Muscle of back (tissue), 13 donors: ENCODE measurements at places on chromosomes 5 and 9. TPM values are rescaled to one million over a fixed set of nuclear protein-coding genes. Genes with fewer than 3 reads are reported as not detected.

The RNF224 gene
- polyA plus RNA-seq = 1.4 TPM

The PFN3 gene
- polyA plus RNA-seq = not detected

The ZFP37 gene
- 4.2 TPM for polyA plus RNA-seq

The ANAPC2 gene
- polyA plus RNA-seq = 29.2 TPM

The VCAN gene
- polyA plus RNA-seq = 263 TPM

The DIRAS2 gene
- 1.4 TPM for polyA plus RNA-seq

The SWI5 gene
- 23.3 TPM for polyA plus RNA-seq

DNA sequence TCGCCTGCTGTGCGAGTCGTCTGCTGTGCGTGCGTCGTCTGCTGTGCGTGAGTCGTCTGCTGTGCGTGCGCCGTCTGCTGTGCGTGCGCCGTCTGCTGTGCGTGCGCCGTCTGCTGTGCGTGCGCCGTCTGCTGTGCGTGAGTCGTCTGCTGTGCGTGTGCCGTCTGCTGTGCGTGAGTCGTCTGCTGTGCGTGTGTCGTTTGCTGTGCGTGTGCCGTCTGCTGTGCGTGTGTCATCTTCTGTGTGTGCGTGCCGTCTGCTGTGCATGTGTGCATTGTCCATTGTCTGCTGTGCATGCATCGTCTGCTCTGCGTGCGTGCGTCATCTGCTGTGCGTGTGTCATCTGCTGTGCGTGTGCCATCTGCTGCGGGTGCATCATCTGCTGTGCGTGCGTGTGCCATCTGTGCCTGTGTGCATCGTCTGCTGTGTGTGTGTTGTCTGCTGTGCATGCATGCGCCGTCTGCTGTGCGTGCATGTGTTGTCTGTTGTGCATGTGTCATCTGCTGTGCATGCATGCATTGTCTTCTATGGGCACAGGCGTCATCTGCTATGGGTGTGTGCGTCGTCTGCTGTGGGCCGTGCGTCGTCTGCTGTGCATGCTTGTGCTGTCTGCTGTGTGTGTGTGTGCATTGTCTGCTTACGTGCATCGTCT, 68.6 kb upstream of the IRX4 start:
- no peak for DNase-seq

- DNase-seq = peak; percentile 34
Measured at GRCh38 chr9:419571-420171, 205.0 kb downstream of the DOCK8 start.

DNA sequence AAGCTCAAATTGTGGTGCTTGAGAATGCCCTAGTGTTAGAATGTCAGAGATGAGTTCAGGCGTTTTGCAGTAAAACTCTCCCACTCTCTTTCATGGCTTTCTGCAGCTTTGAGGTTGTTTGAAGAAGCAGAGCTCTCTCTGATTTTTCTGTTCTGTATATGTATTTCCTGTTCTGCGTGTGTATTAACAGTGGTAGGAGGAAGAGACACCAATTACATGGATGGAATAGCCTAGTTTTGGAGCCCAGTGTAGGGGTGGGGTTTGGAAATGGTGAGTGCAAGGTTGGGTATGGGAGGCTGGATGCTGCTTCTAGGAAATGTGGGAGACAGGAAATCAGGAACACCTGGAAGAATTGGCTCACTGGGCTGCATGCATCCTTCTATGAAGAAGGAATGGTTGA, 12.4 kb downstream of the LARP1 start:
- no peak for DNase-seq

DNA sequence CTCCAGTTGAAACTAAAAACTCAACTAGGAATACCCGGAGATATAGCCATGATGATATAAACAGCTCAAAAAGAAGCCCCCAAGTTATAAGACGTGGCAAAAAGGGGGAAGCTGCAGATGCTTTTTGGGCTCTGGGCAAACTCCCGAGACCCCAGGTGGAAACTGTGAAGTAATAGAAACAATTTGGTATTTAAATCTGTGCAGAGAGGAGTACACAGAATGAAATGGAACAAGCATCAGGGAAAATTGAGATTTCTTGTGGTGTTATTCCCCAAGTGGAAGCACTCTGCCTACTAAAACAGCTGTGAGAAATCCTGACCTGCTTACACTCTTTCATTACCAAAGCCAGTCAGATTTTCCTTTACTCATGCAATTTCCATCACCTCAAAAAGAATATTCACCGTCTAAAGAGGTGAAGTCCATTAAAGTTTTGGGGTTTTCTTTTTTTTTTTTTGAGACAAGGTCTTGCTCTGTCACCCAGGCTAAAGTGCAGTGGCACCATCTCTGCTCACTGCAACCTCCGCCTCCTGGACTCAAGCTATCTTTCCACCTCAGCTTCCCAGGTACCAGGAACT, 23.5 kb downstream of the SAXO1 start:
- peak; percentile 5 for DNase-seq

GRCh38 chr5:95081500-95081960, 203.4 kb downstream of the MCTP1 start:
- peak; percentile 57 for DNase-seq

DNA sequence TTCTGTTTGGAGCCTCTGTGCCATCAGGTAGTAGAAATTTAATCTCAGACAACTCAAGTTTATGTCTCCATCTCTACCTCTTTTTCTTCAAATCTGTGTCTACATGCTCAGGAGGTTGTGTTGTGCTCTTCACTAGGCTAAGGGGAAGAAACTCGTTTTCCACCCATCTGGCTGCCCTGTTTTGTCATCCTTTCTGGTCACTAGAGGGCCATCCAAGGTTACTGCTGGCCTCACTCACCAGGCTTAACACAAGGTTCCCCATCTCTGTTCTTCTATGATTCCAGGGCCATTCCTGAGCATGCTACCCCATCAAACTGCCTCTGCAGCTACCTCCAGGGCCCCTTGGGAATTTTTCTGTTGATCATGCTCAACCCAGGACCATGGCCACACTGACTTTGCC, 213.3 kb upstream of the FBXL7 start:
- peak; percentile 54 for DNase-seq

DNA sequence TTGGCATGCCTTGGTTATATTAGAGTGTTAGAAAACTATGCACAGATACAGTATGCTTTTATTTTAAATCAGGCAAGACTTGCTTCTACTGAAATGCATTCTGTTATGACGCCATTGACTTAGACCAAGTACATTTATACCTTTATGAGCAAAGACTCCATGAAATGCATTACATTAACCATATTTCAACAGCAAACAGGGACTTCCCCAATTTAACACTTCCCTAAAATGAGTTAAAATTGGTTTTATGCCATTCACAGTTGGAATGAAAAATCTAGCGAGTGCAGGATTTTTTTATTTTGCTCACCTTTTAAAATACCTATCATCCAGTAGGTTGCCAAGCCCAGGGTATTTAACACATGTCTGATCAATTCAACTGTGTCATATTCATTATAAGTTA, 272.1 kb upstream of the IZUMO3 start:
- DNase-seq = no peak

GRCh38 chr5:173486355-173487225, 129.9 kb downstream of the BOD1 start:
- DNase-seq = no peak

DNA sequence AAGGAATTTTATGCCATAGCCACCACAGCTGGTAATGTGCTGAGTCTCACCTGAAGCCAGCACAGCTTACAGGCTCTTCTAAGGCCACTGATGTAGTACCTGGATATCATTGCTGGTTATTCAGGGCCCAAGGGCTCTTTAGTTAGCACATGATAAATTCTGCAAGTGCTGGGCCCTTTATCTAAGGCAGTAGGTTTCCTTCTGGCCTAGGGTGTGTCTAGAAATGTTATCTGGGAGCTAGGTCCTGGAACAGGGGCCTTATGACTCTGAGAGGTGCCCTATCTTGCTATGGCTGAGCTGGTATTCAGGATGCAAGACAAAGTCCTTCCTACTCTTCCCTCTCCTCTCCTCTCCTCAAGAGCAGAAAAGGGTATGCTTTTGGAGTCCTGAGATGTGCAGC, 1424.5 kb upstream of the NUDT12 start:
- no peak for DNase-seq

GRCh38 chr5:166353580-166353979, 1937.9 kb upstream of the WWC1 start:
- peak; percentile 22 for DNase-seq

DNA sequence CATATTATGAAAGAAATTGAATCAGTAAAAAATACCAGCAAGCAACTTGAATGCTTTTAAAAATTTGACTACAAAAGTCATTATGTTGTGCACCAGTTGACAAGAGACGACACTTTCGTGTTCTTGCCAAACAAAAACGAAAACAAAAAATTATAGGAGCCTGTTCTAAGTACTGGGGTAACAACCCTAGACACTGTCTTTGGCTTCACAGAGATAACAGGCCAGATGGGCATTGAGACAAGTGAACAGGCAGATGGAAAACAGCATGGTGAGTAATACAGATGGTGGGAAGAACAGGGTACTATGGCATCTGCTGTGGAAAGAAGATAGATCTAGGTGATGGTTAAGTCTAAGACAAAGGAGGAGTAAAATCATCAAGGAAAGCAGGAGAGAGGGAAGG, 99.0 kb downstream of the CDH12 start:
- DNase-seq = no peak

GRCh38 chr5:26805076-26805475, 233.3 kb downstream of the CDH9 start:
- DNase-seq = no peak

DNA sequence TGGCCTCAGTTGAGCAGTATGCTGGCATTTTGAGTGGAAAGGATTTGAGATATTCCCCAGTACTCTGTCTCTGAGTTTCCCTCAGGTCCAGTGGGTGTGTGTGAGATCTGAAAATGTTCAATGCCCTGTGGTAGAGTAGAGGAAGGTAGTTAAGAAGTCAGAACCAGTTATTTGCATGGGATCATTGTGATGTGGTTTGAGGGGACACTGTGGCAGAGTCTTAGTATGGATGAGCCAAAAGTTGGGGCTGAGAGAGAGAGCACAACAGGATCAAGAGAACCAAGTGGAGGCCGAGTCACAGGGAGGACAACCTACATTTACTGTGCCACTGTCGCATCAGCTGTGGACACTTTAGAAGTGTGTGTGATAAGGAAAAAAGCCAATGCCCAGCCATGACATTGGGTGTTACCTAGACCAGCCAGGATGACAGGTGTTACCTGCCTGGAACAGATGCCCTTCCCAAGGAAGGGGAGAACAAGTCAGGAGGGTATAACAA, 128.9 kb upstream of the IL12B start:
- no peak for DNase-seq

- DNase-seq = no peak
Measured at GRCh38 chr5:96114736-96115135, 153.1 kb upstream of the ELL2 start.

DNA sequence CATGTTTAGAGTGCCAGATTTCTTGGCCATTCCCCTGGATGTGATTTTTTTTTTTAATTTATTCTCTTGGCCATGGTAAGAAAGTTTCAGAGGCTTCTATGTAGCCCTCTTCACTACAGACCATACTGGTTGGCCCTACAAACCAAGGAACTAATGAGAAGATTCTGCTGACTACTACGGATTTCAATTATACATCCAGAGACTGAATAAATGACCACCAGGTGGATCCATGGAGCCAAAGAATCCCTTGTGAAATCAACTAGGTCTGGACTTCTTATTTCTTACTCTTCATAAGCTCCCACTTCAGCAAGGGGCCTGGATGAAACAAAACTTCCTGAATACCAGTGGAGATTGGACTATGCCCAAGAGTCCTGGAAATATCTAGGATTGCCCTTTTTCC, 27.6 kb downstream of the ZNF622 start:
- no peak for DNase-seq

DNA sequence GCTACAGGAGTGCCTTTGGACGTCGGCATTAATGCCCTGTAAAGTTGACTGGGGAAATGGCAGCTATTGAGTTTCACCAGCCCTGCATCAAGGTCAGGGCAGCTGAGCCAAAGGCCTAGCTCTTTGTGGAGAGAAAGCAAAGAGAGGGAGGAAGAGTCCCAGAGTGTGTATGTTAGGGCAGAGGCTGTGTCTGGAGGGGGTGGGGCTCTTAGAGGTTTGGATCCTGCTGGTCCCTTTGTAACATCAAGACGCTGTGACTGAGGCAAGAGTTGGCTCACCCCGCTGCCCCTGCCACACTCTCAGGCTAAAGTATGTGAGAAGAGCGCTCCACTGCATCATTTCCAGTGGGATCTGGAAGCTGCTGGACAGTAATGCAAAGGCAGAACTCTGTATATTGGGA, 34.3 kb downstream of the TMOD1 start:
- no peak for DNase-seq

DNA sequence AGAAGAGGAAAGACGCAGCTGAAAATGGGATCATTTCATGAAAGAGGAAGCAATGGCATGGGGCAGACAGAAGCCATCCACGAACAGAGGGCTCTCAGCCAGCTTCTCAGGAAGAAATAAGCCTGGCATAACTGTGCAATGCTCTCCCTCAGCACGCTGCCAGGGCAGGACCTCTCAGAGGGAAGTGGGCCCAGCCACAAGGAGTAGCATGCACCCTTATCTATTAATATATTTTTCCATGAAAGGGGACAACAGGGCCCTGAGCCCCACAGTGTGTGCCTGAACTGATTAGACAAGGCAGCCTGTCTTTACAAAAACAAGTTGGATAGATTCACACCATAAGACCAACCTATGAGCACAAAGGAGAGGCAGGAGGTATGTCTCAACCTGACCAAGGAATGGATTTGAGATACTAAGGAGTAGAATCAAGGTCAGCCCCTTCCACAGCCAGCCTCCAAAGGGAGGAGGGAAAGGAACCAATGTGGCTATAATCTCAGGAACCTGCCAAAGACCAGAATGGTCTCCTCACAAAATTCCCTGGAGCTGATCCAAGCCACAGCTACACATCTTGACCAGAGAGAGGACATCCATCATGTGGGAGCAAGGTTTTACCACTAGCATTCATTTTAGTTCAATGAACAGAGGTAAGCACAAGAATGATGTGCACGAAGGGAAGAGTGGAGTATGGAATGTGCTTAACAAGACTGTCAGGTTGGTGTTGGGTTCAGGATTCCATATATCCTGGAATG, 154.8 kb downstream of the SIL1 start:
- no peak for DNase-seq

- no peak for DNase-seq
Measured at GRCh38 chr5:32711362-32711680, 200 bp downstream of the NPR3 start.

GRCh38 chr9:34899535-34900158, 58.4 kb upstream of the PHF24 start:
- peak; percentile 63 for DNase-seq
